Activated gamma-delta T cell (primary cell): ENCODE measurements at places on chromosomes 1 and 21.

DNA sequence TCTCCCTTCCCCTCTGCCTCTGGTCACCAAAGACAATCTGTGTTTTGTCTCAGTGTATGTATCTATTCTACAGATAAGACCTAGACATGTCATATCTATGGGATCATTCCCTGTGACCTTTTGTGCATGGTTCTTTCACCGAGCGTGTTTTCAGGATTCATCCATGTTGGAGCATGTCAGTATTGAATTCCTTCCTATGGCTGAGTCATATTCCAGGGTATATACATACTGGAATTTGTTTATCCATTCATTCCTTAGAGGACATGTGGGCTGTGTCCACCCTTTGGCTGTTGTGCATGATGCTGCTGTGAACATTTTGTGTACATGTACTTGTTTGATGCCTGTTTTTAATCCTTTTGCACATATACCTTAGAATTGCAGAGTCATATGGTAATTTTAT, 69.9 kb downstream of the NFASC start:
- no peak for DNase-seq

DNA sequence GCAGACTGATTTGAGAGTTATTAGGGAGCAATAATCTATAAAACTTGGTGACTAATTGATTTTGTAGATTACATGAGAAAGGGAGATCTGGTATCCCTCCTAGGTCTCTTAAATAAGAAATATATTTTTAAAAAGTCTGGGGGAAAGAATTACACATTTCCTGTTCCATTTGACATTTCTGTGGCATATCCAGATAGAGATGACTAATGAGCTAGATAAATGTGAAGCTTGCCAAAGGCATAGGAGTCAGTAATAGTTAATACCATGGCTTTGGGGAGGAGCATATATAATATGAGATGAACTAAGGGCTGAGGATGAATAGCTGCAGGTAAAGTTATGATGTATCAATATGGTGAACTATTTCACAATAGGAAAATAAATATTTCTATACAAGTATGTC, 663.7 kb downstream of the PTPRC start:
- no peak for DNase-seq

DNA sequence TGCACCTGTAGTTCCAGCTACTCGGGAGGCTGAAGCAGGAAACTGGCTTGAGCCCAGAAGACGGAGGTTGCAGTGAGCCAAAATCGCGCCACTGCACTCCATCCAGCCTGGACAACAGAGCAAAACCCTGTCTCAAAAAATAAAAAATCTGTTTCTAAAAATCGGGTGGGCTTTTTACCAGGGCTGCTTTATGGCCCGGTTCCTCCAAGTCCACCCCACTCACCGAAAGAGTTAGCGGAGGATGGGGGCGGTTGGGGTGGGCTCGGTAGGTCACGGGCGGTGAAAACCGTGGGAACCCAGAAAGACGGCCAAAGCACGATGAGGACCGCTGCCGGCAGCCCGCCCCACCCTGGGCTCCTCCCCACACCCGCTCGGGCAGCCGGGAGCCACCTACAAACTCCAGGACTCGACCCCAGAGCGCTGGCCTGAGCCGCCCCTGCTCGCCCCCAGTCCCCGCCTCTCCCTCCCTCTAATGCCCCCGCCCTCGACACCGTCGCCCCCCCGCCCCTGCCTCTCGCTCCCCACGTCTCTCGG, 846 bp upstream of the PER3 start:
- peak; percentile 59 for DNase-seq

DNA sequence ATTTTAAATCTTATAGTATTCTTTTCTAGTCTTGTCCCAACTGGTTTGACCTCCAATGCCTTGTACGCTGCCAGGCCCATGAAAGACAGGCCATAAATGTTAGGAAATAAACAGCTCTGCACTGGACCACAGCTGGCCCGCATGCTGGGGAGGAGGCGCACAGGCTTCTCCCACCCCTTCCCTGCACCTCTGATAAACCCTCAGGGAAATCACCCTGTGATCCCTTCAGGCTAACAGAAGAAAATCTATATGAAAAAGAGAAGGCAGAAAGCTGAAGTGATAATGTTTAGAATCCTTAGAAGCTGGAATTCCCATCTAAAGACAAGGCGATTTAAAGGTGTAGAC, 41.5 kb downstream of the COLGALT2 start:
- DNase-seq: no peak

GRCh38 chr1:234504969-234505768, 26.2 kb upstream of the TARBP1 start:
- DNase-seq: no peak

DNA sequence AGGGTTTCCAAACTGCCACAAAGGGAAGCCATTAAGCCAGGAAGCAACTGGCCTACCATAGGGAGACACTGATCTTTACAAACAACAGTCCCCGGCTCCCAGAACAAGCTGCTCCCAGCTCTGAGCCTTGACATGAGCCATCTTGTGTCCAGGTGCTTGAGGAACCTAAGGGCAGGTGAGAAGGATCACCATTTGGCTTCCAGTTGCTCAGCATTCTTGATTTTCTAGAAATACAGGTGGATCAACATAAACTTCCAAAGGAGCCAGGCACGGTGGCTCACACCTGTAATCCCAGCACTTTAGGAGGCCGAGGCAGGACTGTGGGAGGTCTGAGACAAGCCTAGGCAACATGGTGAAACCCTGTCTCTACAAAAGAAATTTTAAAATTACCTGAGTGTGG, 21.6 kb downstream of the ZBTB17 start:
- DNase-seq: no peak

- no peak for DNase-seq
Measured at GRCh38 chr1:115090540-115090939, 1.2 kb upstream of the TSPAN2 start.

DNA sequence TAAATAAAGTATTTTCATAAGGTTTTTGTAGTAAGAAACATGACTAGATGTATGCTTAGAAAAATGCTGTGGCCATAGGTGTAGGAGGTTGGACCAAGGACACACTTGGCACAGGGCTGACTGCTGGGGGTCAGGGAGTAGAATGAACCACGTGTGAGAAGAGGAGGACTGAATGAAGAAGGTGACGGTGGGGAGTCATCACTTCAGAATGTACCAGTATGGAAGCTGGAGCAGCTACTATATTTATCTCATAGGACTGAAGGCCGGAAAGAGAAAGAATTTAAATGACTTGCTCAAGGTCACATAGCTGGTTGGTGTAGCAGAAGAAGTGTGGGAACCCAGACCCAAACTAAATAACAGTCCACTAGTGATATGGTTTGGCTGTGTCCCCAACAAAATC, 79.8 kb upstream of the HAO2 start:
- no peak for DNase-seq

GRCh38 chr1:77687519-77687906, 5.1 kb upstream of the ZZZ3 start:
- DNase-seq: no peak

DNA sequence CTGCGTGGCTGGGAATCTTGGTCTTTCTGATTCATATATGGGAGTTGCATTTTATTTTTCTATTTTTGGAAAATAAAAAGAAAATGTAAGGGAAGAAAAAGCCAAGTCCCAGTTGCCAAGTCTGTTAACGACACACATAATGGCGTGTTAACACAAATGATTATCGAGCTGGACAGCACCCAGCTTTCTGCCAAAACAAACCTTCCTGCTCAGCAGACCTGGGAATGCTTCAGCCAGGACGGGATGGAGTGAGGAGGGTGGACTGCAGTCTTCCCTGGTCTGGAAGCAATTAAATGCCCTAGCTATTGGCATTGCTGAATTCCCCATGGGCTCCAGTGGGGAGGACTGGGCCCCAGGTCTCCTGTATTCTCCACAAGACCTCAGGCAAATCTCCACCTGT, 184.2 kb upstream of the USP24 start:
- DNase-seq: no peak

GRCh38 chr1:30085811-30086770, 637.3 kb downstream of the MATN1 start:
- peak; percentile 21 for DNase-seq

DNA sequence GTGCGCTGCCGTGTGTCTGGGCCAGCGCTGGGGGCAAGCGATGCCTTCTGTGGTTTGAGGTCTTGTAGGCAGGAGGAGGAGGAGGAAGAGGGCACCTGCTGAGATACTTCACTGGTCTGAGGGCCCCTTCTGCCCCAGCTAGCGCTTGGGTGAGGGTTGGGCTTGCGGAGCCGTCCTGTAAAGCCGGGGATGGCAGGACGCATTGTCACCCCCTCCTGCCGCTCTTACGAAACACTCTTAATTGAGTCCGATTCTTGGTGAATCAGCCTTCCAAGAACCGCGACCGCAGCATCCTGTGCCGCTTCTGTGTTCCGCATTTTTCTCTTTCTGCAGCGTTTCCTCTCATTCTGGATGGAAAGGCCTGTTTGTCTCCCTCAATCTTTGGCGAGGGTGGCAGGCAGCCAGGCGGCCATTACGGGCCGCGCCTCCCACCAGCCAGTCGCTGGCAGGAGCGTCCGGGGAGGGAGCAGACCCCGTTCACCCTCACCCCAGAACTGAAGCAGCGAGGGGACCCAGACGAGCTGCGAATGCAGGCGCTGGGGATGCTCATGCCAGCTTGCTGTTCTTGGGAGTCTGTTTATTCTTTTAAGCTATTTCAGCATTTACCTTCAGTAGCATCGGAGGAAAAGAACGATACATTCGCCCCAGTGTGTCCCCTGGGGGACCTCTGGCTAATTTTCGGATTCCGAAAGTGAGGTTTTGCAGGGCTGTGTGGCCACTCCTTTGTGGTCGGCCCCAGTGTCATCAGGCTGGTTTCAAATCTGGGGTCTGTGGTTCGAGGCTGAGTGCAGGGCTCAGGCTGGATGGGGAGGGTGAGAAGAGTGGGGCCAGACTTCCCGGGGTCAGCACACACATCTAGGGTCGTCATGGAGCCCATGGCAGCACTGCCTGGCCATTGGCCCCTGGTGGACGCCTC, 62.7 kb downstream of the SKI start:
- DNase-seq: peak; percentile 59

DNA sequence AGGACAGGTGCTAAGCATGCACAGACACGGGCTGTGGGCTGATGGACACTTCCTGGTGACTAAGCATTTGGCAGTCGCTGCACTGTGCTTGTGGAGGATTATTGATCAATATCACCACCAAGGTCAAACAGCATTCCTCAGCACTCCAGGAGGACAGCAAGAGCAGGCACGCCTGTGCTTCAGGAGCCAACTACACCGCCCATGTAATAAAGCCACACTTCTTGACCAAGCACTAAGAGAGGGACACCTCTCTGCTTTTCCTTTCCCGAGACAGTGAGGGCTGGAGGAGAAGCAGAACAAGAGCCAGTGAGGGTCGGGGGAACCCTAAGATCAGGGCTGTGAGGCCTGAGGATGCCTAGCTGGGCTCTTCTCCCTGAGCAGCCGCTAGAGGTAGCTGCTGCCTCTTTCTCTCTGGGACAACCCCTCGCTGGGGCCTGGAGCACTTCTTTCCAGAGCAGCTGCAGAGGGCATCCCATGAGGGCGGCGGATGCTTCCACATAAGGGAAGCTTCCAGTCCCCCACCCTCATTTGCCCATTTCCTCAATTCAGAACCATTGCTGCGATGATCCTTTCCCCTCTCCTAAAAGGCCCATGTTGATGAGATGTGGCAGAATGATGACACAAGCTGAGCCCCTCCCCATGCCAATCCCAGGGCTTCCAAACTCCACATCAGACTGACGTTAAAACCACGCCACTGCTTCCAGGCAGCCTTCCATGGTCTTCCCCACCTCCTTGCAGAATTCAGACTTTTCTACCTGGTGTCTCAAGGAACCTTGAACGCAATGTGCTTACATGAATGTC, 19.1 kb downstream of the RAB7B start:
- DNase-seq: no peak
